ENCODE measurements at places on chromosomes 4 and X.

- no peak for DNase-seq
Observed at GRCh38 chrX:49992853-49993252, 70.5 kb downstream of the CLCN5 start.

DNA sequence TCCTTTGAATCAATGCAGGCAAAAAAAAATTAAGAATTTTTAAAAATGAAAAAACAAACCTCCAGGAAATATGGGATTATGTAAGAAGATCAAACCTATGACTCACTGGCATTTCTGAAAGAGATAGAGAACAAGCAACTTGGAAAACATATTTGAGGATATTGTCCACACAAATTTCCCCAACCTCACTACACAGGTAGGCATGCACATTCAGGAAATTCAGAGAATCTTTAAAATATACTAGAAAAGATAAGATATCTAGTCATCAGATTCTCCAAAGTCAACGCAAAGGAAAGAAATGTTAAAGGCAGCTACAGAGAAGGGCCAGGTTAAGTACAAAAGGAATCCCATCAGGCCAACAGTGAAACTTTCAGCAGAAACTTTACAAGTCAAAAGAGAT, 85.6 kb downstream of the ANTXR2 start:
- no peak for DNase-seq

- DNase-seq: no peak
Observed at GRCh38 chrX:632366-633042, 1.9 kb downstream of the SHOX start.

DNA sequence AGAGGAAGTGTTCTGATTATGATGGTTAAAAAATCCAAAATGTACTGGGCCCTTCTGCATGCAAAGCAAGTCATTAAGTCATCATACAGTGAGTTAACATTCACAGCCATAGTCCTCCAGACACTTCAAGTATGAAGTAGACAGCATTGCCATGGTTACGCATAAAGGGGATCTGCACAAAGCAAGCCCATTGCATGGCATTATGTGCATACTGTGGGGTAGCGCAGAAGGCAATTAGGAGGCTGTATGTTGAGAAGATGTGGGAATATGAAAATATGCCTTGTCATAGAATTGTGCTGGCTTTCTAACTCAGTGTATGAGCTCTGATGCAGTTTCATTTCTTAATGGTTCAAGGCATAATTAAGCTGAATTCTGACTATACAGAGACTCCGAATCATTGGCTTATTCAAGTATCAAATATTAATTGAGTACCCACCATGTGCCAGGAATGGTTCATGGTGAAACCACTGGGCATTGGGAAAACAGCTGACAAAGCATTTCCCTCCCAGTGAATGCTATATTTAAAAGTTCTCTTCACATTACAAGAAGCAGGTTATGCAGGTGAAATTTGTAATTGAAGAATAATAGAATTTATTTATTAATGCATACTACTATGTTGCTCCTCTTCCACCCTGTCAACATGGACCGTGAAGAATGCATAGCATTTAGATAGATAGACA, 588.9 kb downstream of the ZNF674 start:
- no peak for DNase-seq

- no peak for DNase-seq
Observed at GRCh38 chr4:24519649-24520048, 64.7 kb downstream of the DHX15 start.

- DNase-seq: peak; percentile 58
Observed at GRCh38 chrX:74117962-74118902, 185.7 kb upstream of the ZCCHC13 start.

DNA sequence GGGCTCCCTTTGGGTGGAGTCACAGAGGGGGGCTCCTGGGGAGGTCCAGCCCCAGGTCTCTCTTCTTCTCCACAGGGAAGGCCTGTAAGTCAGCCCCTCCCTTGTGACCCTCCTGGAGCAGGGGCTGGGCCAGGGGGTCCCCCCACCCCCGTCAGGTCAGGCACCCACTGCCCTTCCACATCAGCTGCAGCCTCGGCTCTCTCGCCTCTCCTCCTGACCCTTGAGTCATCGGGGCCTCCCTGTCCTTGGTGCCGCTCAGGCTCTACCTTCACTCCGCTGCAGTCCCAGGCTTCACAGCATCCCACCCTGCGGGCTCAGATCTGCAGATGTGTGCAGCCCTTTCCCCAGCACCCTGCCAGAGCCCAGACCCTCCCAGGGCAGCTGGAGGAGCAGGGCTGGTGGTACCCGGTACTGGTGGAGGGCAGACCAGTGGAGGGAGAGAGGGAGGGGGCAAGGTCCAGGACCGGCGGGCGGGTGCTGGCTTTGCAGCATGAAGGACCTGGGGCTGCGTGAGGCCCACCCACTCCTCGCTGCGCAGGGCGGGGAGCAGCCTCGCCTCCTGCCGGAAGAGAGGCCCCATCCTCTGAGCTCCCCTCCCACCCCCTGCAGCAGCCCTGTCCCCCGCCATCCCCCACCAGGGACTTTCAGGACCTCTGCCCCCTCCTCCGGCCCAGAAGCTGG, 117.1 kb downstream of the FAM53A start:
- no peak for DNase-seq

- DNase-seq: no peak
Observed at GRCh38 chr4:81531410-81531809, 59.7 kb upstream of the RASGEF1B start.

DNA sequence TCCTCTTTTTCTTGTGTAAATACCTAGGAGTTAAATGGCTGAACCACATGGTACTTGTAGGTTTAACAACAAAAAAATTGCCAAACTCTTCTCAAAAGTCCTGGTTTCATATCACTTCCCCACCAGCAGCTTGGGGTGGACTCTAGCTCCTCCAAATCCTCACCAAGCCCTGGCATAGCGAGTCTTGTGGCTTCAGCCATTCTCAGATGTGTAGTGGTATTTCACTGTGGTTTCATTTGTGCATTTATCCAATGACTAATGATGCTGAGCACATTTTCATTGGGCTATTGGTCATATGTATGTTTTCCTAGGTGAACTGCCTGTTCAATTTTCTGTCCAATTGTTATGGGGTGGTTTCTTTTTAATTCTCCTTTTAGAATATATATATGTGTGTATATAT, 249.3 kb downstream of the NLGN4X start:
- DNase-seq: no peak

DNA sequence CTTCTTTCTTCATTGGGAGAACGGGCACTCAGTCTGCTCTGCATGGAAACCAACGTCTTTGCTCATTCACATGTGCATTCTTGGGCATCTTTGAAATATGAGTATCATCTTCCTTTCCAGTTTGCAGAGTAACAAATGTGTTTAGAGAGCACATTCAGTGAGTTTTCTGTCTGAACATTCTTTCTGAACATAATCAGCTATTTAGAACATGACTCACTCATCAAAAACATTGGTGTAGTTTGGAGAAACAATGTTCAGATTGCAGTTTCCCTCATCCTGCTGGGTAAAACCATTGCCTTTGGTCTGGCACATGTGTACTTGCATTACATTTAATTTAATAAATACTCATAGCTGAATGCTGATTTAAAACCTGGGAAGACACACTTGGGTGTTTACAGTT, 81.5 kb upstream of the F9 start:
- no peak for DNase-seq
